Fibroblast of skin of scalp (primary cell): ENCODE measurements at places on chromosomes 1 and 21.

- DNase-seq = peak; percentile 46
Measured at GRCh38 chr1:2449636-2450454, 26.2 kb upstream of the PLCH2 start.

- DNase-seq = peak; percentile 59
Measured at GRCh38 chr1:91334856-91335255, 69.8 kb downstream of the HFM1 start.

DNA sequence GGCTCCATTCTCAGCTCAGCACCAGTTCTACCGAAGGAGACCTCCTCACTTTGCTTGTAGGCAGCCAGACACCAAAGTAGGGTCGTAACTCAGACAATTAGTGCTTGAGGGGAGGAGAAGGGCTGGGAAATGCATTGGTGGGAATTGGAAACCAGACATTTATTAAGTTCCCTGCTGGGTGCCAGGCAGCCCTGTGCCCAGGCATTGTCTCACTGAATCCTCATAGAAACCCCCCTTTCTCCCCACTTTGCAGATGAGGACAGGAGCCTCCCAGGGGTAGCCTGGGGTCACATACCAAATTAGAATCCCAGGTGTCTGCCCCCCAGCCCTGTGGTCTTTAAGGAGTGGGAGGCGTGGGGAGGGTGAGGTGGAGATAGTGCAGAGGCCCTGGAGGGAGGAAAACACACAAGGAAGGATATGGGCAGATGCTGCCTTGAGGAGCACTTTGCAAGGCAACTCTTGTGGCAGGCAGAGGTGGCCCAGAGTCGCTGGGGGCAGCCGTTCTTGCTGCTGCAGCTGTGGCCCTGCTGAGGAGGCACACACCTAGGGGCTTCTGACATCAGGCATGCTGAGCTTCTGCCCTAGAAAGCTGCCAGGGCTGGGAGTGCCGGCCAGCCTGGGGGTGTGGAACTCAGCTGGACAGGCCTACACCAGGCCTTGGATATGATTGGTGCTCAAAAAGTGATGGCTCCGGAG, 29.4 kb downstream of the CDK18 start:
- DNase-seq = no peak

- DNase-seq = no peak
Measured at GRCh38 chr1:69109277-69109676, 458.4 kb upstream of the LRRC7 start.

DNA sequence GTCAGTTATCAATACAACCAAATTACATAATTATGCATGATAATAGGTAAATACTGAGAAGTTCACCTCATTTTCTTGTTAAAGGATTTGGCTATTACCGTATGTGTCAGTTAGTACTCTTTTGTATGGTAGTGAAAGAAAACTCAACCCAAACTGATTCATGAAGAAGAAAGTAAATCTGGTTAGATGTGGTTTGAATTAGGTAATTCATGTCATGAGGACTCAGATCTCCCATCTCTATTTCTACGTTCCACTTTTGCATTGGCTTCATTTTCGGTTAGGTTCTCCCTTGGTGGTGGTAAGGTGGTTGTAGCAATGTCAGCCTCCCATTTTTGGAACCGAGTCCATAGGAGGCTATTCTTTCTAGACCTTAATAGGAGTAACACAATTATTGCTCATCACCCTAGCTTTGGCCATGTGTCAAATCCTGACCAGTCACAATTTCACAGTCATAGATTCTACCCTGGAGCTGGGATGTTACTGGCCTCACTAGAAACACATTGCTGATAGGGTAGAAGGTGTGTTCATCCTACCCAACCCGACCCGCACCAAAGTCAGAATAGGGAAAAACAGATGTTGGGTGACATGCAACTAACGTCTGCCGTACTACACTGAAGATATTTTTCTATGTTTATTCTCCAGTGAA, 97.6 kb downstream of the OSBPL9 start:
- no peak for DNase-seq

DNA sequence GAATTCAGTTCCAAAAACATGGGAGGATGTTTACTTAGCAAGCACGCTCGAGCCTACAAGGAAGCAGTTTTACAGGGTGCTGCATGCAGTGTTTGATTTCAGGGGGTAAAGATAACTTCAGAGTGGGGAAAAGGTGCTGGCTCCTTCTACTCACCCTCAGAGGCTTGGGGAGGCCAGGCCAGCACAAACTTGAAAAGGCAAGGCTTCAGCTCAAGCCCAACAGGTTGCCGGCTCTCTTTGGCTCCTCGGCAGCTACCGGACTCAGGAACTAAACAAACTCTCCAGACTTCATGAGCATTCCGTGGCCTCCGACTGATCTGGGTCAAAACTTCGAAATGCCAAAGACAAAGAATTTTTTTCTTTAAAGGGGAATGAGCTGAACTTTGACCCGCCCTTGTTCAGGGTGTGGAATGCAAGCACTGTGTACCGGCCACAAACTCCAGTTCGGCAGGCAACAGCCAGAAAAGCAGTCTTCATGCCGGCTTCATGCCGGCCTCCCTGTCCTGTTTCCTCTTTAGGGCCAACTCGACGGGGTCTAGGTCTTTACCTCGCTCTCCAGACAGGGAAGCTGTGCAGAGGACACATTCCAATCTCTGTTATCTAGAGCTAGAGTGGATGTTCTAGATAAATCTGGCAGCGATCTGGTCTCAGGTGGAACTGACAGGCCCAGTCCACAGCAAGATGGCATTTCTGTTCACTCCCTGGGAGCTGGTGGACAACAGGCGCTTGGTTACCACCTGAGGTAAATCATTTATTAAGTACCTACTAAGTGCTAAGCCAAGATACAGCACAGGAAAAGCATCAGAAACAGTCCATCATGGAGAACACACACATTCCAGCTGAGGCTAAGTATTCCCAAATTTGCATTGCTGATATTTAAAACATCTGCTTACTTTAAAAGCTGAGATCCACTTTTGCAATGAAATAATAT, 75.0 kb downstream of the CD46 start:
- no peak for DNase-seq

- DNase-seq = no peak
Measured at GRCh38 chr1:41768583-41768982, 150.1 kb downstream of the HIVEP3 start.
